Muscle of leg (tissue), 16 donors: ENCODE measurements at places on chromosomes 13 and 19. TPM values are rescaled to one million over a fixed set of nuclear protein-coding genes. Genes with fewer than 3 reads are reported as not detected.

Gene TICAM1
- 1.3 TPM for total RNA-seq

Gene CYP4F3
- total RNA-seq, result 0.04 TPM

Gene PPM1N
- 0.18 TPM for total RNA-seq

Gene ZNF154
- total RNA-seq, result 7.6 TPM

Gene VWA8
- total RNA-seq, result 16.0 TPM

Gene FGF21
- total RNA-seq, result not detected

Gene ELL
- total RNA-seq, result 11.4 TPM

DNA sequence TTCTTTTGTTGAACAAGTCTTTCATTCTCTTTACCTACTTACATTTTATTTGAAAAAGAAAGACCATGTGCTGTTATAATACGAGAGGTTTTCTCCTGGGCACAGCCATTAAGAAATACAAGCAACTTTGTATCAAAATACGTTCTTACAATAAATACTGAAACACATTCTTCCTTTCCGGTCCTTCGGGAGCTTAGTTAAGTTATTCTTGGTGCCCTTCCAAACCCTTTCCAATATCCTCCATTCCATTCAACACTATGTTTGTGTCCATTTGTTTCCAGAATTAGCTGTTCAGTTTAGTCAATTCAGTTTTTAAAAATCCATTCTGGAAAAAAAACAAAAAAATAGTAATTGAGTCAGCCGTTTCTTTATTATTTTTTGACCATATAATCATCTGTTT is 746.8 kb upstream of the SLC10A2 start:
- H3K27ac ChIP-seq, result no peak overlapping the region
- no peaks in the 10 kb centered on the region for H3K27me3 ChIP-seq
- peak; percentile 77 for DNase-seq
- H3K4me3 ChIP-seq, result no peak overlapping the region

- no peak for DNase-seq
- H3K36me3 ChIP-seq, result peaks cover 2% of the 10 kb centered on the region
- peaks cover 4% of the 10 kb centered on the region for H3K27me3 ChIP-seq
Observed at GRCh38 chr19:41876847-41877832, at the start of gene CD79A. TSS of gene CD79A (plus strand) at chr19:41877279. CDS start at chr19:41877305, 26 bp downstream.

DNA sequence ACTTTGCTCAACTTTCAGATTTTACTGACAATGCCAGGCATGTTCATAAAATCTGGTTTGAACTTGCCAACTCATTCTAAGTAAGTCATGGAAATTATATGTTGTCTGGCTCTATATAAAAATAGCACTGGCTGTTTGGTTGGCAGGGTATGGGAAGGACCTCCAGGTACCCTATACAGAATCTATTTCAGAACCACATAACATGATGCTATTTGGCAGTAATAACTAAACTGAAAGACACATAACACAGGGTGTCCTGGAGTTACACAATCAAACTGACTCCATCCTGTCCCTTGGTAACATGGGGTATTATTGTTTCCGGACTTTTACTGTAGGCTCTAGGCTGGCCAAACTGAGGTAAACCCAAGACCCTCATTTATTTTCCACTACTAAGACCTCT is 248.8 kb downstream of the RGCC start:
- H3K36me3 ChIP-seq, result no peaks in the 10 kb centered on the region
- no peak overlapping the region for H3K4me3 ChIP-seq
- no peak overlapping the region for H3K27ac ChIP-seq
- DNase-seq, result peak; percentile 59
- no peaks in the 10 kb centered on the region for H3K27me3 ChIP-seq

- DNase-seq, result peak; percentile 3
- H3K4me1 ChIP-seq, result peaks cover 26% of the 10 kb centered on the region
- H3K4me3 ChIP-seq, result no peak overlapping the region
- no peak overlapping the region for H3K27ac ChIP-seq
Observed at GRCh38 chr19:7907544-7907943, 3.9 kb downstream of the MAP2K7 start.

- DNase-seq, result peak; percentile 92
- H3K4me1 ChIP-seq, result no peaks in the 10 kb centered on the region
- H3K27ac ChIP-seq, result no peak overlapping the region
Observed at GRCh38 chr13:109700176-109700575, 86.2 kb downstream of the IRS2 start.

DNA sequence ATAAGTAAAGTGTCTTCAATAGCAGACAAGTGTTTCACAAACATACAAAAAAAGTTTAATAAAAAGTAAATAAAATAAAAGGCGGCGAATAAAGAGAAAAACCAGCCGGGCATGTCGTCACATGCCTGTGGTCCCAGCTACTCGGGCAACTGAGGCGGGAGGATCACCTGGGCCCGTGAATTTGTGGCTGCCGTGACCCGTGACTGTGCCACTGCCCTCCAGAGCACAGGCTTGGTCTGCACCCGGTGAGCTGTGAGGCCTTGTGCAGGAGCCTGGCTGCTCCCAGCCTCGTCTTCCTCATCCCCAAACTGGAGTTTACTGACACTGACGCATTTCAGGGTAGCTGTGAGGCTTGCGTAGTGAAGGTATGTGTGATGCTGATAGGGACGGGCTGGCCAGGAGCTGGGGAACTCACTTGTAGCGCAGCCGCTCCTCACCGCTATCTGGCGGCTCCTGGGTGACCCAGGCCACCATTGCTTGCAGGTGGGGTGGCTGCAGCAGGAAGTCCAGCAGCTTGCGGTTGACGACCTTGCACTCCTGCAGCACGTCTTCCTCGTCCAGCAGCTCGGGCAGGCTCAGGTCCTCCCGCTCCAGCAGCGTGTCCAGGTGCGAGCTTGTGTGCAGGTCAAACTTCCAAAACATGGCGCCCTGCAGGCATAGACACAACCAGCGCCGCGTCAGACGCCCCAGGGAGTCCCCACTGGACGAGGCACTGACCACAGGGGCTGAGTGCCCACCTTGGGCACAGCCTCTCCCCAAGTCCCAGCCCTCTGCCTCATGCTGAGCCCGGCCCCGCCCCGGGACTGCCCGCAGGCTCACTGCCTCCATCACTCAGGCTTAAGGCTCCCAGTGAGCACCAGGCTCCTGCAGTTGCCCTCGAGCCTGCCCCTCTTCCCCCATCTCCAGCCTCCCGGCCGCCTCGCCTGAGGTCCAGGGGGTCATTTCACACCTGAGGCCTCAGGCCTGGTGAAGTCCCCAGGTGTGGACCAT is 12.1 kb downstream of the PPP6R1 start:
- peaks cover 9% of the 10 kb centered on the region for H3K4me1 ChIP-seq
- H3K27ac ChIP-seq, result no peak overlapping the region
- DNase-seq, result no peak

- no peak for DNase-seq
- H3K27ac ChIP-seq, result no peak overlapping the region
- no peaks in the 10 kb centered on the region for H3K4me1 ChIP-seq
- H3K36me3 ChIP-seq, result no peaks in the 10 kb centered on the region
- no peak overlapping the region for H3K4me3 ChIP-seq
- H3K27me3 ChIP-seq, result no peaks in the 10 kb centered on the region
Observed at GRCh38 chr13:39935155-39935554, 279.7 kb downstream of the COG6 start.

DNA sequence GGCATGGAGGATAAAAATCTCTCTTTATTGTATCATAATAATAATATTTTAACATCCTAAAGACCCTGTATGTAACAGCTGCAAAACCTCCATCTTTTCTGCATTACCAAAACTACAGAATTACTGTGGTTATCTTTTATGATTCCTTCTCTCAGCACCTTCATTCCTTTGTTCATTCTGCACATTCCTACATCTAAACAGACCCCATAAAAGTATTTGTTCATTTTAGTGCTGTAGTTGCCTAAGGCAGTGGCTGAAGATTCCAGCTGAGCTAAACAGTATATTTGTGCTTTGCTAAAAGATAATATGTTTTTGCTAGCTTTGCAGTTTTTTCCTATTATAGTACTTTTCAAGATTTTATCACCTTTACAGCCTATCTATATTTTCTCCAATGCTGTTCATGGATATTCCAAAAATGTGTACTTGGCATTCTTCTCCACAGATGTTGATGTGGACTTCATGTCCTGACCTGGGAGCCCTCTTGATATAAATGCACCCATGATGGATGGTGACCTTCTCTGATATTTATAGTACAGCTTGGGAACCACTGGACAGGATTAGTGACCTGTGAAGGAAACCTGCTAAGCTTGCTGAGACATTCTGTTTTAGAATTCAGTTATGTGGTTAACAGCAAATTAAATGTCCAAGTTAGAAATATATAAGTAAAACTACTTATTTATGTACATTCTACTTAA is 2832.9 kb upstream of the PCDH20 start:
- no peak overlapping the region for H3K27ac ChIP-seq
- no peak for DNase-seq
- no peaks in the 10 kb centered on the region for H3K27me3 ChIP-seq

- H3K4me3 ChIP-seq, result peak overlapping the region; percentile 75
- H3K4me1 ChIP-seq, result peaks cover 50% of the 10 kb centered on the region
- peaks cover 13% of the 10 kb centered on the region for H3K36me3 ChIP-seq
- peaks cover 10% of the 10 kb centered on the region for H3K27me3 ChIP-seq
- DNase-seq, result peak; percentile 96
- peak overlapping the region; percentile 94 for H3K27ac ChIP-seq
Observed at GRCh38 chr19:18590273-18591272, 2.0 kb downstream of the REX1BD start.

DNA sequence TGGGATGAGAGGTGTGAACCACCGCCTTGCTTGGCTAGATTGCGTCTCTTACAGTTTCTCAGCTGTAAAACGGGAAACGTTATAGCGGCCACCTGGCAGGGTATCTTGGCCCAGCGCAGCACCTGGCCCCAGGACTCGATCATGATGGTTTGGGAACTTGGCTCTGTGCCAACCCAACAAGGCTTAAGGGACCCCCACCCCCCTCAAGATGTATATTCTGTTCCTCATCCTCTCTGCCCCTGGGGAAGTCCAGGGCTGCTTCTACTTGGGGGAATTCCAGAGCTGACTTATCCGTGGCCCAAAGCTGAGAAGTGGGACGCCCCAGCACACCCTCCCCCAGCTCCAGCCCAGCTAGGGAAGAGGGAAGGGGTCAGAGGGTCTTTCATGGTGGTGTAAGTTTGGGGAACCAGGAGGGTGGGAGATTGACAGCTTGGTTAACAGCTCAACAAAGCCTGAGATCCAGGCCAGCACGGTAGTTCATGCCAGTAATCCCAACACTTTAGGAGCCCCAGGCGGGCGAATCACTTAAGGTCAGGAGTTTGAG is 695 bp downstream of the ICAM1 start:
- peak; percentile 46 for DNase-seq
- peak overlapping the region; percentile 47 for H3K4me3 ChIP-seq
- H3K27ac ChIP-seq, result peak overlapping the region; percentile 29
- peaks cover 48% of the 10 kb centered on the region for H3K27me3 ChIP-seq
- H3K4me1 ChIP-seq, result peaks cover 24% of the 10 kb centered on the region

GRCh38 chr19:50932690-50933083 is 20.2 kb downstream of the KLK5 start:
- no peak for DNase-seq
- peaks cover 7% of the 10 kb centered on the region for H3K27me3 ChIP-seq
- H3K4me1 ChIP-seq, result no peaks in the 10 kb centered on the region
- H3K4me3 ChIP-seq, result no peak overlapping the region
- H3K36me3 ChIP-seq, result no peaks in the 10 kb centered on the region
- no peak overlapping the region for H3K27ac ChIP-seq
